Activated CD4-positive, alpha-beta T cell treated with anti-CD3 and anti-CD28 coated beads, Interleukin-2, amount 10 ng/mL, durations not matched to agents 24 days and 14 days (primary cell): ENCODE measurements at places on chromosomes 1 and 21. TPM values are rescaled to one million over a fixed set of nuclear protein-coding genes. Genes with fewer than 3 reads are reported as not detected.

KLHDC8A gene
- total RNA-seq, result 0.44 TPM in 1 of 2 replicates, not detected in the other

EVA1C gene
- 6.0 and 8.2 TPM in 2 replicates for total RNA-seq

CA6 gene
- total RNA-seq, result 1.0 and 1.3 TPM in 2 replicates

- no peaks in the 10 kb centered on the region for H3K4me1 ChIP-seq
- H3K36me3 ChIP-seq, result no peaks in the 10 kb centered on the region
- no peak overlapping the region for H3K4me3 ChIP-seq
- H3K27me3 ChIP-seq, result peaks cover 17% of the 10 kb centered on the region
Observed at GRCh38 chr1:205991237-205991636, 12.0 kb downstream of the RAB7B start.

DNA sequence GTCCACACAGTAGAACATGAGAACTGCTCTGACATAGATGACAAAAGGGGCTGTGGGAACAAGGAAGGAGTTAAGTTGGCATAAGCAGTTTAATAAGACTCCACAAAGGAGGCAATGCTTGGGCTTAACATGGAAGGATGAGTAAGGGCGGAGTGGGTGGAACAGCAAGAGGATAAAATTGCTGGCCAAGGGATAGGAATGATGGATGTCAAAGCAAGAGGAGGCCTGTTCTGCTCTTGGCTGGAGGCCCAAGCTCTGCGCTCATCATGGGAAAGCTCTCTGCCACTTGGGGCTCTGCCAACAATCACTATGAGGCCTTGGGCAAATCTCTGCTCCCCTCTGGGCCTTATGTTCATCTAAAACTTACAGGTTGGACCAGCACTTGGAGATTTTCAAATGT lies 98.3 kb upstream of the CAMK1G start:
- DNase-seq, result no peak
- no peak overlapping the region for H3K4me3 ChIP-seq
- peaks cover 1% of the 10 kb centered on the region for H3K4me1 ChIP-seq
- H3K27ac ChIP-seq, result no peak overlapping the region
- H3K27me3 ChIP-seq, result peaks cover 2% of the 10 kb centered on the region
- H3K36me3 ChIP-seq, result no peaks in the 10 kb centered on the region

DNA sequence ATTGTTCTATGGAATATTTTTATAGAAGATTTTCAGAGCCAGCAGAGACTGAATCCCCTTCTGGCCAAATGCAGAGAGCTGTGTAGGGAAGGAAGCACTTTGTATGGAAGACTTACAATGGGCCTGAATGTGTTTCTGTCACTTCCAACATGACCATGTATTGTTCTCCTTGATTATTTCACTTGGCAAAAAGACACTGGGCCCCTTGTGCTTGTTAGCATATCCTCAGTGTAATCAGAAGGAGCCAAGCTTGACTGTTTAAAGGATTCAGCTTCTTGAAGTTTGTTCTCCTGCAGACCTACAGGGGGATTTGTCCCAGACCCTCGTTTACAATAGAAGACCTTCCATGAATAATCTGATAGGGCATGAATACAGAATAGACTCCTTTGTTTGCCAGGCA lies 48.1 kb upstream of the UBE2U start:
- H3K27me3 ChIP-seq, result peaks cover 8% of the 10 kb centered on the region
- no peak overlapping the region for H3K27ac ChIP-seq
- no peak overlapping the region for H3K4me3 ChIP-seq
- H3K36me3 ChIP-seq, result no peaks in the 10 kb centered on the region
- DNase-seq, result no peak

- peaks cover 40% of the 10 kb centered on the region for H3K36me3 ChIP-seq
- DNase-seq, result no peak
- no peak overlapping the region for H3K27ac ChIP-seq
- peaks cover 20% of the 10 kb centered on the region for H3K4me1 ChIP-seq
- H3K4me3 ChIP-seq, result no peak overlapping the region
- no peaks in the 10 kb centered on the region for H3K27me3 ChIP-seq
Observed at GRCh38 chr1:169884634-169885033, 9.1 kb downstream of the SCYL3 start.

DNA sequence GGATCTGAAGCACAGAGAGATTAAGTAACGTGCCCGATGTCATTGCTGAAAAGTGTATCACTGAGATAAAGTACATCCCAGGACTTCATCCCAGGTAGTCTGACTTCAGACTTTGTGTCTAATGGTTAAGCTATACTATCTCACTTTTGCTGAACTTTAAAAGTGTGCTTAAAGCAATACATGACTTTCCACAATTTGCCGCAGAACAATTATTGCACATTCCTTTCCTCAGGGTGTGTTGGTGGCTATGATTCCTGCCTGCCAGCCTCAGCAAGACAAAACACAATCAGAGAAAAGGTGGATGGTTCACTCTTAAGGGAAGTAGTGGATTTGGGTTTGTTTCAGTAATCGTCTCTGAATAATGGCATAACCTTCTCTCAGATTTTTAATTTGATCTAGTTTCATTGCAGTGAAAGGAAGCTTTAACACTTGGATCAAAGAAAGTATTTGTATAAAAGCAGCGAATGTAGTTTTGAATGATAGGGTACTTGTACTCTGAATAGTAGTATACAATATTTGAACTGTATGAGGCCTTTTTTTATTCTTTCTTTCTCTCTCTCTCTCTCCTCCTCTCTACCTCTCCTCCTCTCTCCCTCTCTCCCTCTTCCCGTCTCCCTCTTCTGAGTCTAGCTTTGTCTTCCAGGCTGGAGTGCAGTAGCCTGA lies 47.0 kb downstream of the CNST start:
- H3K4me3 ChIP-seq, result no peak overlapping the region
- peak overlapping the region; percentile 34 for H3K27ac ChIP-seq
- no peak for DNase-seq
- H3K27me3 ChIP-seq, result no peaks in the 10 kb centered on the region
- H3K4me1 ChIP-seq, result peaks cover 19% of the 10 kb centered on the region
- H3K36me3 ChIP-seq, result peaks cover 16% of the 10 kb centered on the region

DNA sequence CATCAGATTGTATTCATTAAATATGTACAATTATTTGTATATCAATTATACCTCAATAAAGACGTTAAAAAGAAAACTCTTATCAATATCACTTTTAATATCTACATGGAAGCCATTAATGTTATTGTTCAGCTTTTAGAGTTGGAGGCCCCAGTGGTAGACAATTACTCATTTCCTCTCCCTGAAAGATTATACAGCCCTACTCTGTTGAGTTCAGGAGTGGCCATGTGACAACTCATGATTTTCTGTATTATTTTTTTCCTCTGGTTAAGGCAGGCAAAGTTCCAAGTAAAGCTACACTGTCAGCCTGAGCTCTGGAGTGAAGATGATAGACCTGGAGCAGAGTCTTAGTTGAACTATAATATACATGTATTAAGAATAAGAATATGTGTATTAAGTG lies 247.9 kb upstream of the B3GALT2 start:
- no peak for DNase-seq
- peaks cover 54% of the 10 kb centered on the region for H3K36me3 ChIP-seq
- H3K4me1 ChIP-seq, result peaks cover 27% of the 10 kb centered on the region
- no peak overlapping the region for H3K4me3 ChIP-seq

GRCh38 chr1:19367584-19368041 lies 55.5 kb downstream of the SLC66A1 start:
- H3K27ac ChIP-seq, result no peak overlapping the region
- peaks cover 15% of the 10 kb centered on the region for H3K36me3 ChIP-seq
- peaks cover 7% of the 10 kb centered on the region for H3K4me1 ChIP-seq
- DNase-seq, result no peak
- no peak overlapping the region for H3K4me3 ChIP-seq

DNA sequence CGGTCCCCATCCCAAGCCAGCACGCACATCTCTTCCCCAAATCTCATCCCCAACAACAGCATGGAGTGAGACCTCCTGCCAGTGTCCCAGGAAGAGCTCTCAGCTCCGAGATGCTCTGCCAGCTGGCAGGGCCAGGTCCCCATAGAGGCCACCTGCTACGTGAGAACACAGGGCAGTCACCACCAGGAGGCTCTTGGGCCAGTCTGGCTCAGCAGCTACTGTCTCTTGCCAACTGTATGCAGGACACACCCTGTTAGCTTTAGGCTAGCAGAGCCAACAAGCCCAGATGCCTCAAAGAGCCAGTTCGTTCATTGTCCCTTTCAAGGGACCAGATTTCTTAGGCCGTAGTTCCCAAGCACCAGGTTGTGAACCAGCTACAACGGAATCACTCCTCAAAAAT lies 36.9 kb downstream of the FBXO2 start:
- no peak for DNase-seq
- H3K4me3 ChIP-seq, result no peak overlapping the region
- no peaks in the 10 kb centered on the region for H3K4me1 ChIP-seq

DNA sequence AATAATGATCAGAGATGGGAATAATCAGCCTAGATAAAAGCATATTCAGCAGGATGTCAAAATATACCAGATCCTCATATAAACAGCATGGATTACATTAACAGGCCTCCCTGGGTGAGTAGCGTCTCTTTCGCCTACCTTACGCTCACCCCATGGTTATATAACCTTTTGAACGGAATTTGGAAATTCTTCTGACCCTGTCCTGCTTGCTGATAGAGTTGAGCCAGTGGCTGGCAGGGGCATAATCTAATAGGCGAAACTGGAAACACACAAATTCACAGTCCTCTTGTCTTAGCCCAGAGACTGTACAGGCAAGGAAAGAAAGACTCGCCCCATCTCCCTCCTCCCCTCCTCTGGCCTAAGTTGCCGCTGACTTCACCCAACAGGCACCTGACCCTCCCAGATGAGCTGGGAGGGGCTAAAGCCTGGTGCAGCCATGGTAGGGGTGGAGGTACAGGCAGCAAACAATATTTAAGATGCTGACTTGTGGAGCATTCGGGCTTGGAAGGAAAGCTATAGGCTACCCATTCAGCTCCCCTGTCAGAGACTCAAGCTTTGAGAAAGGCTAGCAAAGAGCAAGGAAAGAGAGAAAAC lies at the start of gene ANGPTL7:
ANGPTL7 (plus strand) TSS at position 498 of the 594 bp plus-strand sequence. CDS start 225 bp downstream, outside the sequence.
- DNase-seq, result no peak
- no peak within 1 kb of the TSS for H3K27ac ChIP-seq
- peaks cover 14% of the 10 kb centered on the region for H3K36me3 ChIP-seq
- H3K4me3 ChIP-seq, result no peak within 1 kb of the TSS

DNA sequence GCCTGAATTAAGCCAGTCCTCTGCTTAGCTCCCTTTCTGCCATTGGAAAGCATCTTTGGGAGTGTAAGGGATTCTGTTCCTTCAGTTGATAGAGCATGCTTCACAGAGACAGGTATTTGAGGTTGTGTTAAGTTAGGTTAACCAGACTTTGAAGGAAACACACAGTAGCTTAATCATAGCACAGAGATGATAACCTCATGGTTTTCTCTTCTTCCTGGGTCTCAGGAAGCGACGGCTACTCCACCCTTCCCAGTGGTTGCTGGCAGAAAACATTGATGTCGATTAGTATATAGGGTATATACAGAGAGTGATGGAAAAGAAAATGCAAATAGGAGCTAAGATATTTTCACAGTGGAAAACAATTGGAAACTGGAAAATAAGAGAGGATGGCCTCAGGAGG lies 42.0 kb downstream of the S1PR1 start:
- H3K4me3 ChIP-seq, result peak overlapping the region; percentile 58
- H3K4me1 ChIP-seq, result peaks cover 58% of the 10 kb centered on the region
- no peaks in the 10 kb centered on the region for H3K36me3 ChIP-seq
- H3K27ac ChIP-seq, result peak overlapping the region; percentile 54
- DNase-seq, result peak; percentile 75
- no peaks in the 10 kb centered on the region for H3K27me3 ChIP-seq

DNA sequence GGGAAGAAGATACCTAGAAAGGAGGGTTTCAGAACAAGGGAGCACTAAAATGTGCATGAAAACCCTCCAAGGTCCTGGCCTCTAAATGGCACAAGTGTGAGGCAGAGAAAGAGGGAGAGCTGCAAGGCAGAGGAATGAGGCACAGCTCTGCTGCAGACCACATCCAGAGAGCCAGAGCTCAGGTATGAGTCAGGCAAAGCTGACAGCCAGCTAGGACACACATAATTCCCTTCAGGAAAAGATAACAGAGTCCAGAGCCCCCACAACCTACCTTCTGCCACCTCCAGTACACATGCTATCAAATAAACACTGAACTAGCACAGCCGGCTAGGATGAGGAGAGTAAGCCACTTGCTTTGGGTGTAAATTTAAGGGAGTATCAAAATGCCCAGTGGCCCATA lies 62.2 kb downstream of the HSF2BP start:
- H3K27ac ChIP-seq, result no peak overlapping the region
- peaks cover 6% of the 10 kb centered on the region for H3K4me1 ChIP-seq
- peaks cover 28% of the 10 kb centered on the region for H3K27me3 ChIP-seq
